Urinary bladder (tissue), 4 donors: ENCODE measurements at places on chromosomes 4 and X. TPM values are rescaled to one million over a fixed set of nuclear protein-coding genes. Genes with fewer than 3 reads are reported as not detected.

SPRY1 gene
- 72.0 TPM for total RNA-seq

TAF7L gene
- total RNA-seq, result 0.26 TPM

GASK1B gene
- total RNA-seq, result 155 TPM

PDGFC gene
- total RNA-seq, result 73.5 TPM

CT45A6 gene
- total RNA-seq, result not detected

VCX gene
- total RNA-seq, result not detected

CNKSR2 gene
- total RNA-seq, result 16.1 TPM

C4orf51 gene
- total RNA-seq, result not detected

PRICKLE3 gene
- total RNA-seq, result 4.7 TPM

PDCL2 gene
- not detected for total RNA-seq

CC2D2A gene
- 40.5 TPM for total RNA-seq

PPBP gene
- 6.5 TPM for total RNA-seq

SMAD1 gene
- 67.8 TPM for total RNA-seq

BOD1L1 gene
- 66.0 TPM for total RNA-seq

CLGN gene
- total RNA-seq, result 4.8 TPM

YTHDC1 gene
- total RNA-seq, result 105 TPM

SMARCA1 gene
- 96.0 TPM for total RNA-seq

SERPINA7 gene
- not detected for total RNA-seq

DMD gene
- 257 TPM for total RNA-seq

HEPH gene
- total RNA-seq, result 48.4 TPM

SRPK3 gene
- 4.3 TPM for total RNA-seq

MAGEA2B gene
- total RNA-seq, result not detected

GABRG1 gene
- total RNA-seq, result 0.11 TPM

RIPPLY1 gene
- not detected for total RNA-seq

PLK4 gene
- total RNA-seq, result 21.6 TPM

CENPVL1 gene
- not detected for total RNA-seq

KIT gene
- 26.2 TPM for total RNA-seq
